ENCODE measurements at places on chromosomes 6 and 20.

DNA sequence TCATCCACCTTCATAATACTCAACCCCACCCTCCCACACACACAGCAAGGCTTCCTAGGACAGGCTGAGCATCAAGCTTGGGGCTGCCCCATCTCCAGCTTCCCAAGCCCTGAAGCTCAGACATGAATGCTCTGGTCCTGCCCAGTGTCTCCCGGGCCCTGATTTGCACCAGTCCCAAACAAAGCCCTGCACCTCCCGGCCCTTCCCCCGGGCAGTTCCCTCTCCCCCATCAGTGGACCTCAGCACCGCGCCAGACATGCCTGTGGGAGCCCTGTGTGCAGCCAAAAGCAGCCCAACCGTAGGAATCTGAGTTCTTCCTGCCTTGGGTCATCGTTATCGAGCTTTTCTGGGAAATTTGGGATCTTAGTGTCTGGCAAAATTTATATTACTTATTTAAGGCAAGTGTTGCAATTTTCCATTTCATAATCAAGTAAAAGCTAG is 63.5 kb downstream of the THBS2 start:
- no peak for DNase-seq

DNA sequence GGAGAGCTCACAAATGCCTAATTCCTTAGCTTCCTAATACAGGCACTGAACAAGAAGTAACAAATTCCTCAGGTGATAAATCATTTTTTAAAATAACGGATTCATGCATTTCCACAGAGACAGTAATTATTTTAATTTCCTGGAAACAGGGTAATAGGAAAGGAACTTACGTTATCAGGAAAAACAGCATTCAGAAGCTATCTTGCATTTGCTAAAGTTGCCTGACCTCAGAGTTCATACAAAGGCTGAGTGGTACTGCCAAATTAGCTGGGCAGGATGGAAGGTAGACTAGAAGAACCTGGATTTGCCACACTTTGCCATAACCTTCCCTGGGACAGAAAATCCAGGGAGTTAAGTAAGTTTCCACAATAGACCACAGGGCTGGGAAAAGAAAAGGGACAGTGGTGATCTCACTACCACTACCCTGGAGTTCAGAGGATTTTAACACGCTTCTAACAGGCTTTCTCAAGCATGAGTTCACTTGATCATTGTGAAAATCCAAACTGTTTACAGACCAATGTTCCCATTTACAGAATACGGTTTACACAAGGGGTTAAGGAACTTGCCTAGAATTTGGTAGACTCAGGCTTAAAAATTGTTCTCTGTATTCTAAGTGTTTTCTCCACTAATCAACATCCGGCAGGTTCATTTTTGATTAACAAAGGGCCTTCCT is 57.0 kb downstream of the KIF13A start:
- no peak for DNase-seq

- no peak for DNase-seq
Observed at GRCh38 chr20:51574248-51575033, 31.9 kb upstream of the NFATC2 start.

- no peak for DNase-seq
Observed at GRCh38 chr20:36098364-36098763, 56.2 kb upstream of the EPB41L1 start.

- DNase-seq, result no peak
Observed at GRCh38 chr6:123415844-123416468, 220.8 kb downstream of the TRDN start.

DNA sequence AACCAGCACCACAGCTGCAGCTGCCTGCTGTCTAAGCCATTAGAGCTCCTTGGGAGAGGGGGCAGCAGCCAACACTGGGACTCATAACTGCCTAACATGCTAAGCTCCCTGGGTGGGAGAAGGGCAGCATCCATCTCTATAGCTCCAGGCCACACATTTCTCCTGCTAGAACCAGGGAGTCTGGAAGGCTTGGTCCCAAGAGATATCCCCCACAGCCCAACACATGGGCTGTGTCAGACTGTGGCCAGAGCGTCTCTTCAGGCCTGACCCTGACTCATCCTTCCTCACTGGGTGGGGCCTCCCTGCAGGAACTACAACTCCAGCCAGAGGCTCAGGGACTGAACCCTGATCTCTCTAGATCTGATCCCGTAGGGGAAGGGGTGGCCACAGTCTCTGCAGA is 411.1 kb downstream of the HDGFL1 start:
- DNase-seq, result no peak

GRCh38 chr20:62650551-62651284 is 8.4 kb downstream of the SLCO4A1 start:
- DNase-seq, result no peak

GRCh38 chr6:10413850-10414738 is 780 bp downstream of the TFAP2A start:
- DNase-seq, result no peak

DNA sequence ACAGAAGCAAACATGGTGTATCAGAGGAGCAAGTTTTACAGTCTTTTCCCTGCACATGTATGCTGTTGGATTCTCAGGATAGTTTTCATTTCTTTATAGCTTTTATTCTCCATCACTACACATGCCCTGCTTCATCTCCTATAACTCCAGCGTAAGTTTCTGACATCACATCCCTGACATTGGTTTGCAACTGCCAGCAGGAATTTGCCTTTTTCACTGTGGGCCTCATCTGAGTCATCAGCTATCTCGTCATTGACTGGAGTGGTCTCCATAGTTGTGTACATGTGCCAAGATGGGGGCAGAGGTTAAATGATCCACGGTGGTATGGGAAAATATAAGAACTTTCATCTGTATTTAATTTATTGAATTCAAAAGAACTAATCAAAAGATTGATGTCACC is 96.7 kb downstream of the SLX4IP start:
- DNase-seq, result no peak

DNA sequence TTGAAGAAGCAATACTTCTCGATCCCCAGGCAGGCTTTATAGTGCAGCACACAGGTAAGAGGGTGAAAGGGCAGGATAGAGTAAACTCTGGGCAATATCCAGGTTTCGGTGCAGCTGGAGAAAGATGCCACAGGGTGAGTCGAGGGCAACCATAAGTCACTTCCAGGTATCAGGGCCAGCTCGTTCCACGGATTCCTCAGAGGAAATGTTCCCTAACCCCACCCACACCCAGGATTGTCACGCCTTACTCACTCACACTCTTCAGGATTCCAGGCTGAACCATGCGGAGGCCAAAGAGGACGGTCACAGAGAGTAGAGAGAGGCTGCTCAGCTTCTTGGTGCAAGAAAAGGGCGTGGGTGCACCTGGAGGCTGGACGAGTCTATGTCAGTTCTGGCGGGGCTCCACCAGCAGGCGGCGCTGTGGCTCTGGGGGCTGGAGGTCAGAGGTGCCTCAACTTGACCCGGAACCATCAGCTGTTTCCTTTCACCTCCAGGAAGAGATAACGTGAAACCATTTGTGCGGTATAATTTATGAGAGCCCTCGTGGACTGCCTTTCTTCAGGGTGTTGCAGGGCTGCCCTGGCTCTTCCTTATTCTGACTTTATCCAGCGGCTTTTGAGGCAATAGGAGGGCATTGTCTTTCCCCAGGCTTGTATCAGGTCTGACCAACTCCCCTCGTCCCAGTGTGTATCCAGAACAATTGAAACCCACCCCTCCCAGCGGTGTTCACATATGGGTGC is 14.5 kb upstream of the WFDC12 start:
- no peak for DNase-seq

- DNase-seq, result no peak
Observed at GRCh38 chr20:53220482-53221307, 248.5 kb downstream of the TSHZ2 start.

- no peak for DNase-seq
Observed at GRCh38 chr20:62917720-62918119, 8.6 kb downstream of the DIDO1 start.

DNA sequence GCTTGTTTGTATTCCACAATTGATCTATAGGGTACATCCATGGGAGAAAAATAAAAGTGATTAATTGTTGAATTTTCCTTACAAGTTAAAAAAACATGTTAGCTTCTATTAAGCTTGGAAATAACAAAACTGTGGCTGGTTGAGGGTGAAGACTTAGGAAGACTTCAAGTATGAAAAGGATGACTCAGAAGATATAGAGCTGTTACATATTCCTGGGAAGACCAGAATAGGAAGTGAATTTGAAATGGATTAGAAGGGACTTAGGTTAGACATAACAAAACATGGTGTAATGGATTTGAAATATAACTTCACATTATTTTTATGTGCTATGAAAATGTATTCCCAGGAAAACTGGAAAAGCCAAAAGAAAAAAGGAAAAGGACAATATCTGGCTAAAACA is 732.2 kb downstream of the HDGFL1 start:
- no peak for DNase-seq

DNA sequence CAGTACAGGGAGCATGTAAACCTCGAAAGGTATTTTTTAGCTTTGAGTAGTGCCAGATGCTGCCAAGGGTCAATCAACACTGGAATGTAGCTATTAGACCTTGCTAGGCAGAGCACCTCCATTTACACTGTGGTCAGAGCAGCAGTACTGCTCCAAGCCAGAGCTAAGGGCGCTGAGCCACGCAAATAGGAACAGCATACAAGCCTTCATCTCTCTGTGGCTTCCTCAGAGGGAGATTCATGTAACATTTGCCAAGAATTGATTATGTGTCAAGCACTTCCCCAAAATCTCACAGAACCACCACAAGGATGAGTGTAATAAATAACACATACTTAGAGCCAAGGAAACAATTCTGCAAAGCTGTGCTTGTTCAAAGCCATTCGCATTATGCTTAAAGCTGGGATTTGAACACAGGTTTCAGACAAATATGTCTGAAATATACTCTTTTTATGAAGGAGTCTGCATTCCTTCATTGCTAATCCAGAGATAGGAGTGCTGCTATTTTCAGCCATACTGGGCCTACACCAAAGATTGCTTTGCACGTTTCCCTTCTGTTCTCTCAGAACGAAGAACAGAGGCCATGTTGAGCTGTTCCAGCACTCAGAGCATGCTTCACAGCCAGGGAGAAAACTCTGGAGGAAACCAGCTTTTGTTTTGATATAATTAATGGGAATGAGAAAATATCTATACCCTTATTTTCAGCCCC is 97.7 kb downstream of the SLC16A10 start:
- no peak for DNase-seq

- no peak for DNase-seq
Observed at GRCh38 chr20:58433759-58434158, 44.7 kb downstream of the VAPB start.

GRCh38 chr6:146402476-146402875 is 141.2 kb upstream of the RAB32 start:
- DNase-seq, result no peak

DNA sequence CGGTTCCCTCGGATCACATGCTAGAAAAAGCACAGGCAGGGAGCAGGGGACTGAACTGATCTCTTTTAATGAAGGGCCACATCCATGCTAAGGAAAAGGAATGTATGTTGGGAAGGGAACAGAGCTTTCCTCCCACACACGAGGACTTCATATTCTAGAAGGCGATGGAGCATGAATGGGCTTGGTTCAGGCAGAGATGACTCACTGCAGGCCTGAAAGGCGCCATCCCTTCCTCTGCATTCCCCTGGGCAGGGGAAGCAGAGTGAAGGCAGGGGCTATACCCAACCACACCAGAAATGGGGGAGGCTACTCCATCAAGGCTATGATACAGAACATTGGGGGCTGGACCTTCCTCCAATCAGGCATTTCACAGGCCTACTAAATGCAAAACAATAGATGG is 30.6 kb downstream of the ELMO2 start:
- no peak for DNase-seq

- no peak for DNase-seq
Observed at GRCh38 chr6:161108916-161109315, 117.3 kb downstream of the MAP3K4 start.

- DNase-seq, result no peak
Observed at GRCh38 chr6:39090036-39090435, 24.9 kb downstream of the SAYSD1 start.

GRCh38 chr6:116190550-116190949 is 63.3 kb downstream of the TSPYL4 start:
- no peak for DNase-seq

GRCh38 chr6:135557582-135557981 is 60.0 kb upstream of the AHI1 start:
- DNase-seq, result no peak

GRCh38 chr6:37717836-37718251 is 20.2 kb upstream of the MDGA1 start:
- no peak for DNase-seq

GRCh38 chr20:48463916-48464315 is 363.9 kb downstream of the PREX1 start:
- DNase-seq, result no peak

DNA sequence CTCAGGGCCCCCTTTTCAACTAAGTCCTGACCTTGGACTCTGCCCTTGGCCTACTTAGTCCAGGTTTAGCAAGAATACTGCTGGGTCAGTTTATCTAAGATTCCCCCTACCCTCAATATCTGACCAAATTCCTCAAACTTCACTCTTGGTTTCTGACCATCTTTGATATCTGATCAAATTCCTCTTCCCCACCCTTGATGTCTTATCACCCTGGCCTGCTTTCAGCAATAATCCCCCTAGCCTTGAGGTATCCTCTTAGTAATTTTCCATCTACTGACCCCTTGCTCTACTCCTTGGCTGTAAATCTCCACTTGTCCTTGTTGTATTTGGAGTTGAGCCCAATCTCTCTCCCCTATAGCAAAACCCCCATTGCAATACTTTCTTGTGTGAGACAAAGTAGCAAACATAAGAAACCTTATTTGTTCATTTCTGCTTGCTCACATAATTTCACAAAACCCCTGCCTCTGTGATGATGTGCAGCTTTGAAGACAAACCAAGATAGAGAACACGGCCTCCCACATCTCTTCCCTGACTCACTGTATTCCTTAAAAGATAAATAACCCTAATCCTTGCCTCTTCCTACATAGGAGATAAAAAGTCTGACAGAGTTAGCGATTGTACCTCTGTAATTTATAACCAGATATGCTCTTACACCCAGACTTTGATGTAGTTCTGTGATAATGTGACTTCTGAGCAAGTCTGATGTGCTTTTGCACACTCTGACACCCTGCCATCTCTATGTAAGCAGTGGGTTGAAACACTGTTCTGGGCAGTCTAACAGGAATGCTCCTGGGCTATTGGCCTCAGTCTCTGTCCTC is 13.8 kb upstream of the IYD start:
- no peak for DNase-seq

- no peak for DNase-seq
Observed at GRCh38 chr6:154485815-154486214, 24.7 kb downstream of the CNKSR3 start.

DNA sequence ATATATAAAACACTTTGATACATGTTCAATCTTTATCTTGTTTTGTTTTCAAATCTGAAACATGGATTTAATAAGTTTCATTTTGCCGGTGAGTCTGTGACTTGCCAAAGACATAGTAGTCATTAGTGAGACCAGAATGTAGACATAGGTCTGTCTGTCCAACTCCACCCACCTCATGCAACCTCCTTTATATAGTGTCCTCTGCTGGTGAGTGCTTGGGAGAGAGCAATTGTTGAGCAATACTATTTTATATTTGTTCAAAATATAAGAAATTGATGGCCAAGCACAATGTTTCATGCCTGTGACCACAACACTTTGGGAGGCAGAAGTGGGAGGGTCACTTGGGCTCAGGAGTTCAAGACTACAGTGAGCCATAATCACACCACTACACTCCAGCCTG is 10.8 kb upstream of the LY86 start:
- DNase-seq, result no peak
